ENCODE measurements at places on chromosomes 6 and 20.

DNA sequence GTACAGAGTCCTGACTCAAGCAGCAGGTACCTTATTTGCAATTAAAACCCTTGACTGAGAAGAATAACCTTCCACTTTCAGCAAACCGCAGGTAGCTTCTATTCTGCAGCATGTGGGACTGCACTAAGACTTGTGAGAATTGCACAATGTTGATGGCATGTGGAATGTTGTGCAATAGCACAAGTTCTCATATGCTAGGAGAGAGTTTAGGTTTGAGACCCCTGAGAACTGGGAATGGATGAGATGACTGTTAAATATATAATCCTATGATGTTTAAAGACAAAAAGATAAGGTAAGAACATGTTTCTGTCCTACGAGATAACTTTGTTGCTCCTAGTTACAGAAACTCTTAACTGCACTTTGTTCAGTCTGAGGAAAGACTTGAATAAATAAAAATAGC lies 194.6 kb downstream of the OTOR start:
- no peak for DNase-seq

- DNase-seq = no peak
Observed at GRCh38 chr6:79571030-79571367, 33.8 kb upstream of the LCA5 start.

DNA sequence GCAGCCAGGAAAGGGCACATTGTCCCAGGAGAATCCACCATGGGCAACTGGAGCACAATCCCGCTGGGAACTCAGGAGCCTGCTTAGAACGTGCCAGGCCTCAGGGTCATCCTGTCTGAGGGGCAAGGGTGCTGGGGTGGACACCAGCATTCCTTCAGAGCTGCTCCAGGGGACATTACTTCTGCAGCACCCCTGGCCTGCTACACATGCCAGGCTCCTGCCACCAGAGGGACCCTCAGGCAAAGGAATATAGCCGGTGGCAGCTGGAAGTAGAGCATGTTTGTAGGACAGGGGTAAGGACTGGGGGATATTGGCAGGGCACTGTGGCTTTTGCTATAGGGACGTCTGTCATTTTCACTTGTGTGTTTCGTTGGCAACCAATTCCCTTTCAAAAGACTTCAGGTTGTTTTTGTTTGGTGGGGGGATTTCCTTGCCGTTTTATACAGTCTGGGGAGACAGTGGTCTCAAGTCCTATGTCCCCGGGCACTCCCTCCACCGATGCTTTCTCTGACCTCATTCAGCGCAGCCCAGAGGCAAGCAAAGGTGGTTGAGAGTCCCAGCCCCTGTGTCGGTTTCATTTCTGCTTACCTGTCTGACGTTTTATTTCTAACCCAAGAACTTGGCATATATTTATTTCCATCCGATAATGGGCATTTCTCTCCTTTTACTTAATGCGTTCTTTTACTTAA lies 130.8 kb downstream of the JPH2 start:
- peak; percentile 44 for DNase-seq

DNA sequence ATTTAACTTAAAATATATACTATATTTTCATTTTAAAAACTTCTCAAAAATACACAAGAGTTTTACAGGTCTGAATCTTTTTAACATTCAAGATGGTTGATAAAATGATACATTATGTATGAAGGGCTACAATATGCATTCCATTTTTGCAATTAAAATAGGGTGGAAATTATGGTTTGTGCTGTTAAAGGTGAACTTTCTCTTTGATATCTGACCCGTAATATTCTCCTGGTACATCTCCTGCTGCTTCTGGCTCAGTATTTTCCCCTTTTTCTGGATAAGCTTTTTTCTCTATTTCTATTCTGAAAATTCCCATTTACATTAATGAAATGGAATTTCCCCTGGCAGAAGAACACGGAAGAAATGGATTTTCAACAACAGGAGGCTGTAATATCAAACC lies 27.4 kb upstream of the LCA5 start:
- no peak for DNase-seq

GRCh38 chr6:13814938-13815575 lies 700 bp upstream of the MCUR1 start:
- DNase-seq = no peak

DNA sequence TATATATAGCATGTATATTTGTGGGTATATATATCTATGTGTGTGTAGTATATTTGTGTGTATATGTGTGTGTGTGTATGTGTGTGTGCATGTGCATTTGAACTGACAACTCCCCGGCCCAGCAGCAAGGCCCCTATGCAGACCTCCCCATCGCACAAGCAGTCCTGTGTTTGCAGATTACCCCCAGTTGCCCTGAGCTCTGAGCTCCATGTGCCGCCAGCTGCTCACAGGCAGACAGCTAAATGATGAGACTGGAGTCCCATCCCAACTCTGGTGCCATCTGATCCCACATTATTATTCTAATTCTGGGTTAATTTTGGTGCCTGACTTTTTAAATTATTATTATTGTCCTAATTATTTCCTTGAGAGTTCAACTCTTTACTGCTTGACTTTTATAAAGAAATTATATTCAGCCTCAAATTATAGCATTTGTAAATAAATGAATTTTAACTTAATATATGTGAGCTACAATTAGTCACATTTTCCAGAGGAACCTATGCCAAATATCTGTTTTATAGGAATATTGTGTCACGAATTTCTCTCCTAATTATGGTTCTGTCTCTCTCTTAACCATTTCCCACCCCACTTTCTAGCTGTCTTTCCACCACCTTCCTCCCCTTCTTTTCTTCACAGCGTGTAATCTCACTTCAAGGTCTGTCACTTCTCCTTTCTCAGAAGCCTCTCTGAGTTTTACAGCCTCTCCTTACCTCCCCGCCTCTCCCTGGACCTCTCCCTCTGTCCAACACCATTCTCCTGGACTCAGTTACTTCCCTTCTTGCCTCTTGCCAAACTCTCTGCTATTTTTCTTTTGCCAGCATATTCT lies 90.6 kb upstream of the SYNDIG1 start:
- no peak for DNase-seq

DNA sequence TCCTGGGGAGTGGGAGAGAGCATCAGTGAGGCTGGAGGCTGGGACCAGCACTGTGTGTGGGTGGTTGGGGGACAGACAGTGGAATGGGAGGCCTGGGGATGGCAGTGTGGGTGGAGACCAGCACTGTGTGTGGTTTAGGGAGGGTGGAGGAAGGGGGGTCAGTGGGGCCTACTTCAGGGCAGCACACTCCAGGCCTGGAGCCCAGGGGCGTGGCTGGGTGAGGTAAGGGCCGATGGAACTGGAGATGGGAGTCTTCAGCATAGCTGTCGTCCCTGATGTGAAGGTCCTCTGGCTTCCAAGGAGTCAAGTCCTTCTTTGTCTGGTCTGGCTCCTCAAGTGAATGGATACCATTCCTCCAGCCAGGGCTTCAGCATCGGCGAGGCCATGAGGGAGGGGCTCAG lies 18.6 kb downstream of the KCNK17 start:
- no peak for DNase-seq

- DNase-seq = no peak
Observed at GRCh38 chr6:71656121-71656520, 230.2 kb upstream of the RIMS1 start.

- DNase-seq = peak; percentile 74
Observed at GRCh38 chr6:501891-502601, 110.5 kb downstream of the IRF4 start.

- DNase-seq = peak; percentile 46
Observed at GRCh38 chr20:53157443-53158408, 185.6 kb downstream of the TSHZ2 start.

GRCh38 chr20:4082406-4083097 lies 67.2 kb upstream of the RNF24 start:
- peak; percentile 43 for DNase-seq

GRCh38 chr6:41559655-41560427 lies 13.7 kb downstream of the FOXP4 start:
- no peak for DNase-seq

DNA sequence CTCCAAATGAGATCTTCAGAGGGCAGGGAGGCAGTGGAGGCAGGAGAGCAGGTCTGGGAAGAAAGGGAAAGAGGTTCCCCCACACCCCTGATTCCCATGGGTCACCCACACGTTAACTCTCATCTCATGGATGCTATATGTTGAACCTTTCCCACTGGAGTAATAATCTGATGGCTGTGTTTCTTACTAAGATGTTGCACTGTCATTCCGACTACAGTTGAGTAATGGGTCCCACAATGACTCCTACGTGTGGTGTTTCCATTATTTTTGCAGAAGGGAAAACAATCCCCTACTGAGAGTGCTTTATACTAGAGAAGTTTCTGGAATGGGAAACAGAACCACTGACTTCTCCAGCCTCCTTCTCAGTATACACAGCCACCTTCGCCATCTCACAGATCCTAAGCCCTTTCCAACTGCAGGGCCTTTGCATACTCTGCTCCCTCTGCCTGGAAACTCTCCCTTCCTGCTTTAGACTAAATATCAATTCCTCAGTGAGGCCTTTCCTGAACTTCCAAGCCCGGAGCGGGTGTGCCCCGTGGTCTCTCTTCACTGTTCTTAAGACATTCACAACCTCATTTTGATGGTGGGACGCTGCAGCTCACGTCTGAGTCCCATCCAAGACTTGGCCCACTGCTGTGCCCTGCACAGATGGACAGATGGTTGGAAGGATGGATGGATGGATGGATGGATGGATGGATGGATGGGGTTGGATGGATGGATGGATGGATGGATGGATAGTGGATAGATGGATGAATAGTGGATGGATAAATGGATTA lies 238.6 kb upstream of the PMEPA1 start:
- DNase-seq = no peak

GRCh38 chr20:47792021-47792618 lies 6.8 kb upstream of the SULF2 start:
- no peak for DNase-seq

DNA sequence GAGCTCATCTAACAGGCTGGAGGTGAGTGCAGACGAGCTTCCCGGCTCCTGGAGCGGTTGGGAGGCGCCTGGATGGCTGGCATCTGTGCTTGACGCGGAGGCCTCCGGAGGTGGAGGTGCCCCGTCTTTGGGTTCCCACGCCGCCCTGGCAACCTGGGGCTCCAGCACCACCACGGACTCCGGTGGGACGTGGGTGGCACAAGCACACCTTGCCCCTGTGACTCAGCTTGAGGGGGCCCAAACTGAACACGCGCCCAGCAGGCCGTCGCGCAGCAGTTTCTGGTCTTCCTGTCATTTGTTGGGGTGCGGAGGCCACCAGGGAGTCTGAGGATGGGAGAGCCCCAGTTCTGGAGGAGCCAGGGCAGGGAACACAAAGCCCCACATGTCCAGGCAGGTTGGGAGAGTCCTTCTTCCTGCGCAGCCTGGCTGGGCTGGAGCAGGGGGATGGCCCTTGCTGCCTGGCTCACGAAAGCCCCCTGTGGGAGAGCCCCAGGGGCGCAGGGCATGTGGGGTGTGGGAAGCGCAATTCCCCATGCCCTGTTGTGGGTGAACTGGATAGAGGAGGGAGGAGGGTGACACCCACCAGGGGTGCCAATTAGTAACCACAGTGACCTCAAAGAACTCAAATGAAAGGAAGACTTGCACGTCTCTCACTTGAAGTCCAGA lies 1378.6 kb upstream of the DEFB115 start:
- no peak for DNase-seq

DNA sequence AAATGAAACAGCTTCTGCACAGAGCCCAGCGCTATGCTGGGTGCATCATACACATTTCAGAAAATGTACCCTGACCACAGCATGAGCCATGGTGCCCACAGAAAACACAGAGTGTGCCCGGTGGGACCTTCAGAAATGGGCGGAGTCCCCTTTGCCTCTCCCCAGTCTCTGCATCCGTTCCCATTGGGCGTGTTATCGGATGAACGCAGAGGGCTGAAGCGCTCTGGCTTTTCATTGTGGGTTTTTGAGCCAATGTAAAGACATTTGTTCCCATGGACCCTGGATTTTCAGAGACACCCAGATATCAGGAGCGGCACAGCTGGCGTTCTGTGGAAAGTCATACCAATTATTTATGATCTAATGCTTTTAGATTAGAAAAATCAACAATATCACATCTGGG lies 99.8 kb downstream of the DACT2 start:
- no peak for DNase-seq

- DNase-seq = no peak
Observed at GRCh38 chr6:14380086-14380820, 262.7 kb downstream of the CD83 start.

GRCh38 chr20:37992802-37993409 lies 40.4 kb downstream of the TTI1 start:
- DNase-seq = peak; percentile 17

DNA sequence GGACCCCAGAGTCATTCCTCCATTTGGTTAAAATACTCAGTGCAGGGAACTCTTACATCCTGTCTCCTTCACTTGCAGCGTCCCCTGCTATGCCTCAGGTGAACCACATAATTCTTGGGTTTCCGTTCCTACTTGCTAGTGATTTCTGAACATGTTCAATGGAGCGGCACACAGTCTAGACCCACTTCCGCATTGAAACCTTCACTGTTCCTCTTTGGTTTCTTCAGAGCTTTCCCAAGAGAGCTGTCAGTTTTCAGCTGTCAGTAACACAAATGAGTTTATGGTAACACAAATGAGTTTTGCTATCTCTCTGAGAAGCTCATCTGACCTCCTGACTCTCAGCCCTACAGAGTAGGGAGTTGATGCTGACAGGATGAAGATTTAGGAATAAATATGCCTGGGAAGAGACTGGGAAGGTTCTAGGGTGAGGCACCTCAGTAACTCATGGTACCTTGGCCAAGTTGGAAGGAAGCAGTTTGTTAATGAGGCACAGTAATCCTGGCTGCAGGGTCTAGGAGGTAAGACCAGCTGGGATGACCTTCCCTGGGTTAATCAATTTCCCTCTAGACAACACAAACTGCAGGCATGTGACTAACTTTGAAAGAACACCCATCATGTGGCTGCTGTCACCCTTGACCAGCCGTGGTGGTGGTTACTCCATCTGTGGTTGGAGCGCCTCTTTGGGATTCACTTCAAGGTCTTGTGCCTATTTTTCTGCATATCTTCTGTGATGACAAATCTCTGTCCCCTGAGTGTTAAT lies 5.4 kb downstream of the SYS1 start:
- DNase-seq = no peak

DNA sequence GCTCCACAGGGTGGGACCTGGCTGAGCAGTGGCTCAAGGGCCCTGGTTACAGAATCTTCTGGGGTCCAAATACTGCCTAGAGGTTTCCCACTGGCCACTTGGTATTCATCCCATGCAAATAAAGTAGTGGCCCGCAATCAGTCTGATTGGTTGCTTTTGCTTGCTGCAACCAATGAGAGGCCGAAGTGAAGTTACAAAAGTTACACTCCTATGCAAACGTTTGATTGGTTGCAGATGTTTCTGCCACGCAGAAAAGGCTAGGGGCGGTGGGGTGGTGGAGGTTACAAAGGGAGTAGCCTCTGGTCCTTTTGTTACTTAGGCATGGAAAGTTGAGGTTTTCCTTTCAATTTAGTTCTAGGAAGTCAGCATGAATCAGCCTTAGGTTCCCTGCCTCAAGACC lies 3.6 kb upstream of the NHLRC1 start:
- no peak for DNase-seq

GRCh38 chr6:111800259-111800765 lies 72.9 kb downstream of the FYN start:
- DNase-seq = no peak

DNA sequence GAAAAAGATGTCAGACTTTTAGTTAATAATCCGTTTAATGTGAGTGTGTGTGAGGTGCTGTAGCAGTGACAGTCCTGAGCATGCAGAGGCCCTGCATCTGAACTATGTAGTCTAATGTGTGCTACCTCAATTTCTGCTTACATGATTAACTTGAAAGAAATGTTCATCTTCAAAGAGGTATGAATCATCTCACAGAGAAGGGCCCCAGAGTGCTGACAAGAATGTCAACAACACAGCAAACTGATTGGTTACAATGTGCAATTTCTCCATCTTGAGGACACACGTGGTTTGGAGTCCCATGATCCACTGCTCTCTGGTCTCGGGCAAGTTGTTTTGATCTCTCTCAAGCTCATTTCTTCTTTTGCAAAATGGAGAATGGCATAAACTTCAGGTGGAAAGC lies 61.7 kb upstream of the EMILIN3 start:
- no peak for DNase-seq

All from stimulated activated CD4-positive, alpha-beta T cell treated with anti-CD3 and anti-CD28 coated beads, Interleukin-2, amount 100 ng/mL, for 24 hours (primary cell).